ENCODE measurements at places on chromosomes 11 and 22. TPM values are rescaled to one million over a fixed set of nuclear protein-coding genes. Genes with fewer than 3 reads are reported as not detected.

GRCh38 chr11:58712531-58712930, 19.2 kb downstream of the GLYAT start:
- no peaks in the 10 kb centered on the region for H3K27me3 ChIP-seq
- H3K4me3 ChIP-seq = no peak overlapping the region
- no peak for DNase-seq
- H3K27ac ChIP-seq = no peak overlapping the region
- H3K36me3 ChIP-seq = no peaks in the 10 kb centered on the region

The HBB gene
- 257 TPM for total RNA-seq

DNA sequence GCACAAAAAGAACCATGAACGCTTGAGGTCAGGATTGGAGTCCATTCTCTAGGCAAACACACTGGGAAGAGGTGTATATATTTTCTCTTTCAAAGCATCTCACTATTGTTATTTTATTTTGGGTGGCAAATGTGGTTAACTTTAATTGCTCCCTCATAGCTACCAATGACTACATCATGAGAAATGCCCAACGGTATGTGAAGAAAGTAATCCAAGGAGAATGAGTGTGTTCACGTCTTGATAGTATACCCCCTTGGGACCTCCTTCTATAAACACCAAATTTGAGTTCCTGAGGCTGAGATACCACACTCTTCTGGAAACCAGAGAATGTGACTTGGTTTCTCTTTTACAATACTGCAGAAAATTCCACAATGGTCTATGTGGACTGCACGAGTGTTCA, 15.8 kb downstream of the OR8D1 start:
- no peaks in the 10 kb centered on the region for H3K4me1 ChIP-seq
- no peaks in the 10 kb centered on the region for H3K27me3 ChIP-seq
- no peak overlapping the region for H3K4me3 ChIP-seq
- H3K27ac ChIP-seq = no peak overlapping the region

The HBG1 gene
- not detected for total RNA-seq

- peaks cover 14% of the 10 kb centered on the region for H3K4me1 ChIP-seq
- H3K36me3 ChIP-seq = peaks cover 15% of the 10 kb centered on the region
- no peaks in the 10 kb centered on the region for H3K27me3 ChIP-seq
- H3K27ac ChIP-seq = no peak overlapping the region
Measured at GRCh38 chr11:76798202-76798581, 15.0 kb downstream of the TSKU start.

DNA sequence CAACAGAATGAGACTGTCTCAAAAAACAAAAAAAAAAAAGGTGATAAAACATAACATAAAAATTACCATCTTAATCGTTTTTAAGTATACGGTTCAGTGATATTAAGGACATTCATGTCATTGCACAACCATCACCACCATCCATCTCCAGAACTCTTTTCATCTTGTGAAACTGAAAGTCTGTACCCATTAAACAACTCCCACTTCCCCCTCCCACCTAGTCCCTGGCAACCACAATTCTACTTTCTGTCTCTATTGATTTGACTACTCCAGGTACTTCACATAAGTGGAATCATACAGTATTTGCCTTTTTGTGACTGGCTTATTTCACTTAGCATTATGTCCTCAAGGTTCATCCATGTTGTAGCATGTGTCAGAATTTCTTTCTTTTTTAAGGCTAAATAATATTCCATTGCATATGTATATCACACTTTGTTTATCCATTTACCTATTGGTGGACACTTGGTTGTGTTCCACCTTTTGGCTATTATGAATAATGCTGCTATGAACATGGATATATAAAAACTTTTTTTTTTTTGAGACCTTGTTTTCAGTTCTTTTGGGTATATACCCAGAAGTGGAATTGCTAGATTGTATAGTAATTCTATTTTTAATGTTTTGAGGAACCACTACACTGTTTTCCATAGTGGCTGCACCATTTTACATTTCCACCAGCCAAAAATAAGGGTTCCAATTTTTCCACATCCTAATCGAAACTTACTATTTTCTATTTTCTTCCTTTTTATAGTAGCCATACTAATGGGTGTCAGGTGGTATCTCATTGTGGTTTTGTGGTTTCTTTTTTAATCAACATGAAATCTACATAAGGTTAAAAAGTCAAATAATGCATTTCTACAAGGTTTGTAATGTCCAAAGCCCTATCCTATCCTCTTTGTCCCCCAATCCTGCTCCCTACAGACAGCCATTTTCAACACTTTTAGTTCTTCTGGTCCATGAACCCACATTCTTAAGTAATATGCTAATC, 23.4 kb upstream of the PIK3C2A start:
- no peaks in the 10 kb centered on the region for H3K4me1 ChIP-seq
- no peak for DNase-seq
- no peaks in the 10 kb centered on the region for H3K27me3 ChIP-seq
- no peak overlapping the region for H3K4me3 ChIP-seq

GRCh38 chr11:73981051-73981805, 1.4 kb downstream of the UCP2 start:
- peaks cover 11% of the 10 kb centered on the region for H3K36me3 ChIP-seq
- peak overlapping the region; percentile 85 for H3K4me3 ChIP-seq
- no peak for DNase-seq
- H3K27ac ChIP-seq = no peak overlapping the region

DNA sequence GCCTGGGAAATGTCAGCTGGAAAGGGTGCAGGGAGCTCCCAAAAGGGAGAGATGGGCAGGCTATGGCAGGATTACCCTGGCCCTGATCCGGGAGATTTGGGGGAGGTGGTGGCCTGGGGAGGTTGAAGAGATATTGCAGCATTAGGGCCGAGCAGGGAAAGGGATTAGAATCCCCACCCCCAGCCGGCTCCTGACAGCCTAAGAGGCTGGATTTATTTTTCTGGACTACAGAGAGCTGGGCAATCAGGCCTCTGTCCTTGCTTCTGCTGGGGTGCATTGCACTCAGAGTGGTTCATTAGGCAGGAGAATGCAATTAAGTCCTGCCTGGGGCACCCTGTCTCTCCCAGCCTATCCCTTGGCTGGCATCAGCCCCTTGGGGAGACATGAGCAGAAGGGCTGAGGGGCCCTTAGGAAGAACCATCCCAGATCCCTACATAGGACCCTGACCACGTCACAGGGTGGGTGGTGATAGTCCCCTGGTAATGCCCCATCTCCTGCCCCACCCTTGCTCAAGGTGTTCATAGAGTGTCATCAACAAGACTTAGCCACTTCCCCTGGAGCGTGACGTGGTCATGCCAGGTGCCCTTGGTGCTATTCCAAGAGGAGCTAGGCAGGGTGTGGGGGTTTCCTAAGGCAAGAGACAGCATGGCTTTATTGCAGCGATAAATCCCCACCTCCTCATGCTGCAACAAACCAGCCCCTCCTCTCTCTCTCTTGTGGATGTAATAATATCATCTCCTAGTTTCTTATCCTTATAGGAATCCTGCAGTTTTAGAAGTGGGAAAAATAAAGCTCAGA, 38.4 kb upstream of the KLHL35 start:
- H3K36me3 ChIP-seq = no peaks in the 10 kb centered on the region
- no peak for DNase-seq
- H3K27me3 ChIP-seq = no peaks in the 10 kb centered on the region
- no peak overlapping the region for H3K4me3 ChIP-seq

DNA sequence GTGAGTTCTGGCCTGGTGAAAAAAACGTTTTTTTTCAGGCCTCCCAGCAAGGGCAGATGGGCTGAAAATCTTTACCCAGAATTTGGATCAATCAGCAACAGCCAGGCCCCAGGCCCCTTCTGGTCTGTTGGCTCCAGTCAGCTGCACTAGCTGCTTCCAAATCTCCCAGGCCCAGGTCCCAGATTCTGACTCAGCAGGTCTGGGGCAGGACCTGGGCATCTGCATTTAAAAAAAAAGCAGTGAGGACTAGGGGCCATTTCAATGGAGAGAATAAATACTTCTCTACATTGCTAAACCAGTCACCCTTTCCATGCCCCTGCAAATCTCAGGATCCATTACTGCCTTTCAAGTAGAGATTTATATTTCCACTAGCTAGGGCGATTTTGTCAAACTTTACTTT, 4.3 kb downstream of the SLC15A3 start:
- peaks cover 13% of the 10 kb centered on the region for H3K4me1 ChIP-seq
- H3K4me3 ChIP-seq = no peak overlapping the region
- no peak overlapping the region for H3K27ac ChIP-seq
- no peaks in the 10 kb centered on the region for H3K27me3 ChIP-seq
- no peak for DNase-seq
- H3K36me3 ChIP-seq = peaks cover 5% of the 10 kb centered on the region

DNA sequence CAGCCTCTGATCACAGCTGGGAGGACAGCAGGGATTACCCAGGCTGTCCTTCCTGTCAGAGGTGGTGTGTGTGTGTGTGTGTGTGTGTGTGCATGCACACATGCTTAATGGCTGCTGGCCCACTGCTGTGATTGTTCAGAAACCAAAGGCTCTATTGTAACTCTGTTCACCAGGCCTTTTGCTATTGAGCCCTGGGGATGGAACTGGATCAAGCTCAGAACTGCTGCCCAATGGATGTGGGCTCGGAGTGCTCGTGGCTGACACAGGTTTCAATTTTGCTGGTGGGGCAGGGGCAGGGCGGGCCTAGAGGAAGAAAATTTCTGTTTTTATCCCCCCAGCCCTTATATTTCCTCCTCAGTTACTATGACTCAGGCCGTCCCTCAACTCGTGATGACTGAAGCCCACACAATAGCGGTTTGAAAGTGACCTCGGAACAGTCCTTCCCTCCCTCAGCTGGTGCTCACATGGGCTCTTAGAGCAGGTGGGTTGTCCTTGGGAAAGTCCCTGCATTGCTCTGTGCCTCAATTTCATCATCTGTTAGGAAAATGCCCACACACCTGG, 359.3 kb downstream of the TENM4 start:
- no peaks in the 10 kb centered on the region for H3K36me3 ChIP-seq
- no peak overlapping the region for H3K27ac ChIP-seq
- DNase-seq = no peak
- no peak overlapping the region for H3K4me3 ChIP-seq

DNA sequence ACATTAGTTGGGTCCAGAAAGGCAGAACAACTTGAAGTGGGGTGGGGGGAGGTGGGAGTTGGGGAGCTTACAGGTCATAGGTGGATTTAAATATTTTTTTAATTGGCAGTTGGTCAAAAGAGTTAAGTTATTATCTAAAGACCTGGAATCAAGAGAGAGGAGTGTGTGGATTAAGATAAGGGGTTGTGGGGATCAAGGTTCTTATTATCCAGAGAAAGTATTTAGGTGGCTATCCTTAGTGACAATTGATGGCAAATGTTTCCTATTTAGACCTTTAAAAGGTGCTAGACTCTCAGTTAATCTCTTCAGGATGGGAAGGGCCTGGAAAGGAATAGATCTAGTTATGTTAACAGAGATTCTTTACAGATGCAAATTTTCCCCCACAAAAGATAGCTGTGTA, 120.7 kb upstream of the OR9Q1 start:
- H3K4me3 ChIP-seq = no peak overlapping the region
- H3K4me1 ChIP-seq = no peaks in the 10 kb centered on the region
- H3K27ac ChIP-seq = no peak overlapping the region
- no peaks in the 10 kb centered on the region for H3K36me3 ChIP-seq
- no peak for DNase-seq

DNA sequence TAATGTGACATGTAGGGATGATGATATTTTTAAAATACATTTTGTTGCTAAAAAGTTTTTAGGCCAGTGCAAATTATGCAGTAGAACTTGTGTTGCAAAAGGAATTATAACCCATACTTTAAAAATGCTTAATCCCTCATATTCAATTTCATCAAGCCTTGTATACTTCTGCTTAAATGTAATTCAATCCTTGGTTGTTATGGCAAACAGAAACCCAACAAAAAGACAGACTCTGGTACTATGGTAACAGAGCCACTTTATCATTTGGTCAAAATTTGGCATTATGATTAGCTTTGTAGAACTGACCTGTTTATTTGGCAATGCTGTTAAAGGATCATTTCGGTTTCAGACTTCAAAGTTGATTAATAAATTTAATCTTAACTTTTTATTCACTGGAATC, 284.8 kb downstream of the TMEM135 start:
- DNase-seq = no peak
- H3K27me3 ChIP-seq = no peaks in the 10 kb centered on the region
- H3K36me3 ChIP-seq = peaks cover 6% of the 10 kb centered on the region
- no peak overlapping the region for H3K4me3 ChIP-seq
- no peak overlapping the region for H3K27ac ChIP-seq
- no peaks in the 10 kb centered on the region for H3K4me1 ChIP-seq

DNA sequence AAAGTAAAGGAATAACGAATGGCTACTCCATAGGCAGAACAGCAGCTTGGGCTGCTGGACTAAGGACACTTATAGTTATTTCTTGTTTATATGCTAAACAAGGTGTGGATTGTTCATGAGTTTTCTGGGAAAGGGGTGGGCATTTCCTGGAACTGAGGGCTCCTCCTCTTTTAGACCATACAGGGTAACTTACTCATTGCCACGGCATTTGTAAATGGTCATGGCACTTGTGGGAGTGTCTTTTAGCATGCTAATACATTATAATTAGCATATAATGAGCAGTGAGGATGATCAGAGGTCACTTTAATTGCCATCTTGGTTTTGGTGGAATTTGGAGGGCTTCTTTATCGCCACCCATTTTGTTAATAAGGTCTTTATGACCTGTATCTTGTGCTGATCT, 7.0 kb downstream of the OR4X1 start:
- no peaks in the 10 kb centered on the region for H3K4me1 ChIP-seq
- H3K27ac ChIP-seq = no peak overlapping the region
- H3K4me3 ChIP-seq = no peak overlapping the region
- H3K27me3 ChIP-seq = no peaks in the 10 kb centered on the region
- no peak for DNase-seq
- no peaks in the 10 kb centered on the region for H3K36me3 ChIP-seq

- no peak overlapping the region for H3K4me3 ChIP-seq
- peaks cover 6% of the 10 kb centered on the region for H3K4me1 ChIP-seq
Measured at GRCh38 chr11:33697997-33698396, 2.6 kb downstream of the C11orf91 start.

DNA sequence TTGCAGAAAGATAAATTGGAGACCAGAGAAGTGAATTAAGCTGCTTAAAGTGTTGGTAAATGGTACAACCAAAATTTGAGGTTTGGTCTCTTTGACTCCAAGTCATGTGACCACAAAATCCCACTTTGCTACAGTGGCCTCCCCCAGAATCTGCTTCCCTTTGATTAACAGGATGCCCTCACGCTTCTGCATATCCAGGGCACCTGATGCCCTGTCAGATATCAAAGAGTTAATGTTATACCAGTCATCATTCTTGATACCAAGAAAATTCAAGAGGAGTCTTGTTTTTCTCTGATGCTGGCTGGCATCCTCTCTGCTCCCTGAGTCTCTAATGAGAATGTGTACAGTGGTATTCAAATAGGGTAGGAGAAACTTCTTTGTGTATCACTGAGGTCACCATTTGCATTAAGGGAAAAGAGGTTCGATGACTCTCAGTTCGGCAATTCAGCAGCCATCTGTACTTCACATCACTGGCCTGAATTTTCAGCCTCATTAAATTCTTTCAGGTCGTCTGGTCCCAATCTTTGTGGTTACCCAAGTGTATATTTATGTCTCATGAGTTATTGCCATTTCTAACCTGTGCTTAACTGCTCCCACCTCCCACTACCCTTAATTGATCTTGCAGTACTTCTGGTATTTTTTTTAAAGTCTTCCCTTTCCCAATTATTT, 73.9 kb downstream of the BDNF start:
- H3K27me3 ChIP-seq = no peaks in the 10 kb centered on the region
- no peak overlapping the region for H3K27ac ChIP-seq
- H3K36me3 ChIP-seq = no peaks in the 10 kb centered on the region
- no peak for DNase-seq

The APOL5 gene
- not detected for total RNA-seq

The ANO5 gene
- 7.9 TPM for total RNA-seq

GRCh38 chr22:43334378-43334777, 8.8 kb downstream of the SCUBE1 start:
- no peak overlapping the region for H3K4me3 ChIP-seq
- no peaks in the 10 kb centered on the region for H3K27me3 ChIP-seq
- peaks cover 7% of the 10 kb centered on the region for H3K36me3 ChIP-seq
- no peak for DNase-seq

The VWA5A gene
- total RNA-seq = 32.8 TPM
